ENCODE measurements at places on chromosomes 1 and 21. TPM values are rescaled to one million over a fixed set of nuclear protein-coding genes. Genes with fewer than 3 reads are reported as not detected.

PCSK9 gene
- polyA plus RNA-seq = not detected

CAPN2 gene
- 69.0 TPM for polyA plus RNA-seq

ACTA1 gene
- polyA plus RNA-seq = 0.88 TPM

CELA2A gene
- not detected for polyA plus RNA-seq

NTMT2 gene
- 0.59 TPM for polyA plus RNA-seq

TMEM240 gene
- polyA plus RNA-seq = 33.9 TPM

TRIM67 gene
- polyA plus RNA-seq = 1.9 TPM

PGBD5 gene
- 38.5 TPM for polyA plus RNA-seq

HSD3B1 gene
- not detected for polyA plus RNA-seq

OR2M3 gene
- polyA plus RNA-seq = not detected

NUF2 gene
- 11.3 TPM for polyA plus RNA-seq

FAM72B gene
- polyA plus RNA-seq = 12.5 TPM

SPRR2G gene
- not detected for polyA plus RNA-seq

TEDDM1 gene
- not detected for polyA plus RNA-seq

OR2L8 gene
- polyA plus RNA-seq = not detected

FAM167B gene
- polyA plus RNA-seq = 4.8 TPM

EPHA8 gene
- 5.1 TPM for polyA plus RNA-seq

DMRTA2 gene
- 19.7 TPM for polyA plus RNA-seq

PTPN22 gene
- polyA plus RNA-seq = not detected

DNAI4 gene
- 2.1 TPM for polyA plus RNA-seq

TDRD5 gene
- not detected for polyA plus RNA-seq

DYNLT5 gene
- 0.17 TPM for polyA plus RNA-seq

LDLRAD1 gene
- polyA plus RNA-seq = not detected

CCDC30 gene
- polyA plus RNA-seq = 7.2 TPM

MAEL gene
- polyA plus RNA-seq = 0.56 TPM

SERINC2 gene
- polyA plus RNA-seq = 64.8 TPM

SH2D2A gene
- polyA plus RNA-seq = 0.36 TPM

INAVA gene
- 0.58 TPM for polyA plus RNA-seq

LGR6 gene
- polyA plus RNA-seq = 0.66 TPM

OR2L2 gene
- not detected for polyA plus RNA-seq

FCRLA gene
- 0.58 TPM for polyA plus RNA-seq

GUCA2B gene
- not detected for polyA plus RNA-seq

RSPH1 gene
- 9.1 TPM for polyA plus RNA-seq

All from brain (organoid and tissue), 16 donors.